Nasal cavity respiratory epithelium epithelial cell of viscerocranial mucosa (primary cell): ENCODE measurements at places on chromosomes 7 and 10. TPM values are rescaled to one million over a fixed set of nuclear protein-coding genes. Genes with fewer than 3 reads are reported as not detected.

The PAPOLB gene
- total RNA-seq, result under 0.01 TPM in 1 of 2 replicates, not detected in the other

The MAP3K8 gene
- total RNA-seq, result 3.1 and 7.9 TPM in 2 replicates

The CREB3L2 gene
- 12.6 and 27.0 TPM in 2 replicates for total RNA-seq

The PLAU gene
- total RNA-seq, result 90.2 and 759 TPM in 2 replicates

The OR2A5 gene
- not detected in 2 replicates for total RNA-seq

The POLR2J3 gene
- total RNA-seq, result 10.3 and 10.9 TPM in 2 replicates

The C7orf57 gene
- total RNA-seq, result 0.21 and 3.4 TPM in 2 replicates

The GPC2 gene
- total RNA-seq, result 1.4 and 2.1 TPM in 2 replicates

The HERC4 gene
- total RNA-seq, result 42.4 and 63.2 TPM in 2 replicates
